M059J (cell line): ENCODE measurements at places on chromosomes 1 and 21. TPM values are rescaled to one million over a fixed set of nuclear protein-coding genes. Genes with fewer than 3 reads are reported as not detected.
A peak's percentile ranks its signal among the peaks of the same experiment; 100 is the strongest.

DNA sequence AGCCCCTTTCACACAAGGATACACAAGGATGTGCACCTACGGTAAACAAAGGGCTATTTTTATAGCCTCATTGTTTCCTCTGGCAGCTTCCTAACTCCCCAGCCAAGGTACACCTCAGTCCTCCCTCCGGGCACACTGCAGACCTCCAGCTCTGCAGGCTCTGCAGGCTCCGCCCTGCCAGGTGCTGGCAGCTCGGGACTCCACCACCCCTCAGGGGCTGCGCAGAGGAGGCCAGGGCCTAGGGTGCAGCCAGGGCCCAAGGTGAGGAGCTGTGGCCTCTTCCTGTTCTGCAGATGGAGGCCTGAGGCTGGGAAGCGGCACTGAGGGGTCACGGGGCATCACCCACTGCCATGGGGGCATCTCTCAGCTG lies 19.8 kb upstream of the CLSTN1 start:
- DNase-seq, result peak; percentile 20

DNA sequence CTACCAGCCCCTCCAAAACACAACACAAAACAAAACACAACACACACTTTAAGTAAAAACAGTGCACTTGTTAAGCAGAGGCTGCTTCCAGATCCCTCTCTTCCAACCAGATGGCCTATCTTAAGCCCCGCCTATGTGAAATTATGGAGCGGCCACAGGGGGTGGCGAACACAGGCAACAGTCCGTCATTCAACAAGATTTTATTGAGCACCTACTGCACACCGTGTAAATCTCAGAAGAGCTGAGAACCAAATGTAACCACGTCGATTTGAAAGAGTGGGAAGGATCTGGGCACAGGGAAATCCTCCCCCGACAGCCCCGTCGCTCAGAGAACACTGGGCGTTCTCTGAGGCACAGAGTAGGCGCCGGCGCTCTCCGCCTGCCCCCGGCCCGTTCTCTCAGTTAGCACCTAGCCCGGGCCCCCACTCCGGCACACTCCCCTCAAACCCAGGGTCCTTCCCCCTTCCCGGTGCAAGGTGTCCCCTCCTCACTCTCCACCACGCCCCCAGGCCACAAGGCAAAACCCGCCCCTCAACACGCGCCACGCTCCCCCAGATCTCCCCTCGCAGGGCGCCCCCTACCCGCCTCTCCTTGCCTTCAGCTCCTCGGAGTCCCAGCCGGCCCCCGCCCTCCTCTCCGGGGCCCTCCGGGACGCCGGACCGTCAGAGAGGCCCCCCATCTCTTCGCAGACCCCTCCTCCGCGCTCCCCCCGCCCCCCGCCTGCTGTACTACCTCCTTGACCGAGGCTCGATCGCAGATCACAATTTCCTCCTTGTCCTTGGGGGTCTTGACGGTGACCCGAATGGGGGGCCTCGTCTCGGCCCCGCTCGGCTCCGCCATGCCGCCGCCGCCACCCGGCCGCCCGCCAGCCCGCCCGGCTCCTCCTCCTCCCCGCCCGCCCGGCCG lies 483 bp downstream of the UBQLN4 start:
- DNase-seq, result peak; percentile 72

GRCh38 chr1:212317916-212318315 lies 32.7 kb downstream of the PPP2R5A start:
- peak; percentile 37 for DNase-seq

GRCh38 chr1:64243757-64244080 lies 40.3 kb downstream of the UBE2U start:
- no peak for DNase-seq

DNA sequence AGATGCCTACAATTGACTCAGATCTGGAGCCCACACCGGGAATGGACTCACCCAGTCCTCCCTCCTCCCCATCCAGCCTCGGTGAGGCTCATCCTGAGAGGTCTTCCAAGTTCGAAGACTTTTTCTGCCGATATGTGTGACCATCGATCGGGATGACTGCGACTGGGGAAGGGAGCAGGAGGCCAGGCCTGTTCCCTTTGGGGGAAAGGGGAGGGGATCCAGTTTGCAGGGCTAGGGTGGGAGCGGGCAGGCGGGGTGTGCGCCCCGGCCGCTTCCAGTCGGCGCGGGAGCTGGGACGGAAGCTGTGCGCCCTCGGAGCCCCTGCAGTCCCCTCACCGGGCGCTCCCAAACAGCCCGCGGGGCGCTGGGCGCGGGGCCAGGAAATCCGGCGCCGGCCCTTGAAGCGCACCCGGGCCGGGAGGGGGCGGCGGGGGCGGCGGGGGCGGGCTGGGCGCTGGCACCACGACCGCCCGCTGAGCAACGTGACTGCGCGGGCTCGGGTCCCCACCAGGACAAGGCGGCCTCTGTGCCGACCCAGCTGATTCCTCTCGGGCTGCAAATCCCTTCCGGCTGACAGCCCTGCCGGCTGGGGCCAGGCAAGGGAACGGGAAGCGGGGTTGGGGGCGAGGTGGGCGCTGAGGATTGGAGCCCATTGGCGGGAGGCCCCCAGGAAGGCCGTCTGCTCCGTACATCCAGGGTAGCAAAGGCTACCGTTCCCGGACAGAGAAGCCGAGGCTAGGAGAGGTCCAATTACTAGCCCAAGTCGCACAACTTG lies 103.9 kb downstream of the EBNA1BP2 start:
- no peak for DNase-seq

DNA sequence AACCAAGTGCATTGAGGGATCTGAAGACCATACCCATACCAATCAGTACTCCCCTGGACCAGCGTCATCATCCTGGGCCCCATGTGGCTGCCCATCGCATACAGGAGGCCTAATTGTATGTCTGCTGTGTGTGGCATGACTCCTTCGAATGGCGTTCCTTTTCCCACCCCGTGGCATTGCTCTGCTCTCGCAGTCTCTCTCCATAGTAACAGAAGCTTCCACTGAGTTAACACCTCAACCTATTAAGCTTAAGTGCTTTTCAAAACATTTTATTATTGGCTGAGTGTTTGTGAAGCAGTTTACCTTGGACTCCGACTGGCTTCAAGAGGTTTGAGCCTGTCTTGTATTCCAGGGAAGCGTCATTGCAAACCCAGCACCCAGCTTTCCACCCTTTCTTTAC lies 187.1 kb upstream of the LMO4 start:
- DNase-seq, result no peak

LCE1F gene
- not detected in 2 replicates for total RNA-seq

GPR61 gene
- total RNA-seq, result not detected in 2 replicates

NUDT4B gene
- 10.7 and 31.9 TPM in 2 replicates for total RNA-seq

RPE65 gene
- not detected in 2 replicates for total RNA-seq

AIRE gene
- not detected in 2 replicates for total RNA-seq

SPRR4 gene
- total RNA-seq, result not detected in 2 replicates
